NCI-H2171 treated with DMSO at 0.1 percent for 48 hours (cell line): ENCODE measurements at places on chromosomes 7 and 10.
A peak's percentile ranks its signal among the peaks of the same experiment; 100 is the strongest.

- no peak for DNase-seq
These were observed 7.8 kb upstream of the COMMD3 start for GRCh38 chr10:22308390-22308789.

- no peak for DNase-seq
These were observed 26.6 kb downstream of the APBB1IP start for GRCh38 chr10:26464632-26465280.

- no peak for DNase-seq
These were observed 5.8 kb upstream of the NCOA4 start for GRCh38 chr10:46035923-46036849.

DNA sequence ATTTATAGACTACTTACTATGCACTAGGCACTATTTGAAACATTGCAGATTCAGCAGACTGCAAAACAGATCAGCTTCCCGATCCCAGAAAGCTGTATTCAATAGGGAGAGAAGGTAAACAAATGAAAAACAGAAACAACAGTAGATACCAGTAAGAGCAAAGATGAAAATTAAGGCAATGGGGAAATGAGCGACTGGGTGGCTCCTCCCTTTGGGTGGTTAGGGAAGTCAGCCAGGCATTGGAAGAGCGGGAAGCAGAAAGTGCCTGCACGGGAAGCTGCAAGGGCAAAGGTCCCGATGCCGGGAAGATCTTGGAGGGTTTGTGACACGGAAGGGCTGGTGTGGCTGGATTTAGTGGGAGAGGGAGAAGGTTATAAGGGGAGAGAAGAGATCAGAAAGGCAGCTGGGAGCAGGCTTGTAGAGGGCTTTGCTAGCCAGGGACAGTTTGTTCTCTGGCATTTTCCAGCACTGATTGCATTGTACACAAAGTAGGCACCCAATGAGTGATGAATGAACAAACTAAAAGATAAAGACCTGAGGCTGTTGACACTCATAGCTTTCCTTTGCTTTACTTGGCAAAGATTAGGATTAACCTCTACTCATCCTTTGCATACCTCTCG is 67.8 kb downstream of the NAMPT start:
- no peak for DNase-seq

DNA sequence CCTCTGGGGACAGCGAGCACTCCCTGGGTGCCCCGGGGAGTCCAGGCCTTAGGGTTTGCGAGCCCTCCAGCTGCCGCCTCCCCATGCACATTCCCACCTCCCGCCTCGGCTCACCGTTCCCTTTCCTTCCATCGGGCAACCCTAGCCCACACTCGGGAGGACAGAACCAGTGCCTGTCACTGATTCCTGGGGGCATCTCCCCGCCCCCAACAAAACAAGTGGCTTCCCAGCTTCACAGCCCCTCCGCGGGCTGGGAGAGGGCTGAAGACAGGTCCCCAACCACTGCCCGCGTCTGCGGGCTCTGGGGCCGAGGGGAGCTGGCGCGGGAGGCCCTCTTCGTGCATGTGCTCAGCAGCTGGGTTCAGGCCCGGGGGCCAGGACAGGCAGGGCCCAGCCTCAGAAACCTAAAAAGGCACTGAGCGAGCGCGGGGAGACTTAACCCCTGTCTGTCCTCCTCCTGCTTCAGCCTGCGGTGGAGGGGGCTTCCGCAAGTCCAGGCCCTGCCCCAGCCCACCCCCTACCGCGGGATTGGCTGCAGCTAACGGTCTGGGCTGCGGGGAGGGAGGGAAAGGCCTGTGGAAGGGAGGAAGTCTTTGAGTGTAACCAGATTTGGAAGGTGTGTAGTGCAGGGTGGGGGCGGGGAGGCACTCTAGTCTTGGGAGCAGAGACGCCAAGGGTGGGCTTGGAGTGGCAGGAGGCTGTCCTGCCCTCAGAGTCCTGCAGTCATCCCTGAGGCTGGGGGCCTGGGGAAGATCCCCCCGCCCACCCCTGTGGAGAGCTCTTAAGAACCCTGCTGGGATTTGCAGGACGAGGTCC is 1.2 kb downstream of the FLNC start:
- peak; percentile 54 for DNase-seq

DNA sequence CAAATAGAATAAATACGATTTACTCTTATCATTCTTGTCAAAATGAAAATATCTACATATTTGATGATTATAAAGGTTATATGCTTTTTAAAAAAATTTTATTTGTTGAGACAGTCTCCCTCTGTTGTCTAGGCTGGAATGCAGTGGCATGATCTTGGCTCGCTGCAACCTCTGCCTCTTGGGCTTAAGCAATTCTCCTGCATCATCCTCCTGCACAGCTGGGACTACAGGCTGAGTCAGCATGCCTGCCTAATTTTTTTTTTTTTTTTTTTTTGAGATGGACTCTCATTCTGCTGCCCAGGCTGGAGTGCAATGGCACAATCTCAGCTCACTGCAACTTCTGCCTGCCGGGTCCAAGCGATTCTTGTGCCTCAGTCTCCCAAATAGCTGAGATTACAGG is 48.9 kb downstream of the PUS7 start:
- DNase-seq = no peak

DNA sequence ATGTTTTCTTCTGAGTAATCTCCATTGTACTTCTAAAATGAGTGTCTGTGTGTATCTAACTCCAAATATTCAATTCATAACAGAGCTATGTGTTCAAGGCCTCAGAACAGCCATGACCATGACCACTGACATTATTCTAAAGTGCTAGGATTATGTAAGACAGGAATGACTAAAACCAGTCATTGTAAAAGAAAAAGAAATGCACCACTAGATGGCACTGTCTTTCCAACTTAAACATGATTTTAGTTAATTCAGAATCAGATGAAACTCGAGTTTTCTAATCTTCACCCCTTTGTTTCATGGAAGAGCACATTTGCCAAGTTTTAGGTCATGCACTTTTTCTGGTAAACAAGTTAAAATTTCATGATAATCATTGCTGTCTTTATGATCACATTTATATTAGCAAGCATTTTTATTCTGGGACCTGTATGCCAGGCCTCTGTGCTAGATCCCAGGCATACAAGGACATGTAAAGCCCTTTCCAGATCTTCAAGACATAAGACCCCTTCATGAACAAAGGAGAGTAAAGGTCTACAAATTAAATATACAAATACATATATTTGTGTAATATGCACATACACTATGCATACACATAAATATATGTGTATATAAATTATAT is 26.1 kb upstream of the RSU1 start:
- DNase-seq = peak; percentile 13

DNA sequence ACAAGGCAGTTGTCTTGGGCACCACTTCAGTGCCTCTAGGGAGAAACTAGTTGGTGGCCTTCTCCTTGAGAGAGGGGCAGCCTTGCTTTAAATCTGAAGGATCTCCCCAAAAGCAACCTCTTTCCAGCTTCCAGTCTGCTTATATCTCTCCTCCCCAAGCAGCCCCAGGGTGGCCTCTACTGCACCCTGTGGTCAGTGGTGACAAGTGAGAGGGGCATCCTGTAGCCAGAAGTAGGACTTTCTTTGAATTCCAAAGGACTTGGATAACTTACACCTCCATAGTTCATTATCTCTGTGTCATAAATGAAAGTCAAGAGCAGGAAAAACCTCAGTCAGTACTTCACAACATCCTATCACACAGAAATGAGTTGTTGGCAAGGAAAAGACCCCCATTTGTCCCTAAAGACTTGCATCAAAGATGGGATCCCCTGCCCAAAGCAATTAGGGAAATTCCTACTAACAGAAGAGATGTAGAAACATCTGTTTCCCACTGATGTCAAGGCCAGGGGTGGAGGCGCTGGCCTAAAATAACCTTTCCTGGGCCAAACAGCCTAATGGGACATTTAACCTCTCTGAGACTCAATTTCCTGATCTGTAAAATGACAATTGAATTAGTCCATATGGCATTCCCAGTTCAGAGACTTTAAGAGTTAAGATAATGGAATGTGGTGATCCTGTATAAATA is 44.0 kb upstream of the ANKRD1 start:
- no peak for DNase-seq

GRCh38 chr10:631266-631665 is 58.2 kb downstream of the DIP2C start:
- DNase-seq = no peak

DNA sequence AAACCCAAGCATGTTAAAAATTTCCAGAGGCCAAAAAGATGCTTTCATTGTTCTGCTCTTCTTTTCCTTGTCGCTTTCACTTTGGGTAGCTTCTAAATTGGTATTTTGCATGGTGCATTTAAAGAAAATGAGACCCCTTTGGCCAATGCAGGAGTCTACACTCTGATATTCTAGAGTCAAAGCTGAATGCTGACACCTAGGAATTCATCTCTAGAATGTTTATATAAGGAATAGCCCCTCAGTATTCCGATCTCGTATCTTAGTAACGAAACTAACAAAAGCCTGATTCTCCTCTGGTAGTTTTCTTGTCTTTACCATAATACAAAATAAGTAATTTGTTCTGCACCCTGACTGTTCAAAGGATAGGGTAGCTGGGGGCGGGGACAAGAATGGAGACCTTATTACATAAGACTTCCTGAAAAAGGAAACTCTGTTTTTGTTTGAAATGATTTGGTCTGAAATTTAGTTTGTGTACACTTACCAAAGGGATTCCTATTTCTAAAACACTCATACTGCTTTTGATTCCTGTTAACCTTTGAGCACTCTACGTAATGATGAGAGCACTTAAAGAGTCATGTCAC is 17.1 kb downstream of the IKZF1 start:
- no peak for DNase-seq

DNA sequence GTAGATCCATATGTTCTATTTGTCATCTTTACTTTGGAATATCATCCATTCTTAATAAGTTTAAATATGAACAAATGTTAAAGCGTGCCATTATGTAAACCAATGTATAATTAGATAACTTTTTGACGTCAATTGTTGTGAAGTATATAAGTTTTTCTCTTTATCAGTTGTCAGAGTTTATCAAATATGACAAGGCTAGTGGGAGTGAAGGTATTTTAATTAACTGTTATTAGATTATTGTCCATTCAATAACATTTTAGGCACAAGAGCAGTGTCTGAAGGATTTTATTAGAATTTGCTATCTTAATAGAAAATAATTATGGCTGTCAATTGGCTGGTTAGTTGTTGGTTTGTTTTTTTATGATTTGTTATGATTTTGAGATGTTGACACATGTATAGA is 280.6 kb downstream of the CDK14 start:
- DNase-seq = no peak

- no peak for DNase-seq
These were observed 37.1 kb downstream of the COL1A2 start for GRCh38 chr7:94431619-94432280.

GRCh38 chr10:132469197-132469884 is 68.2 kb upstream of the INPP5A start:
- DNase-seq = peak; percentile 78

DNA sequence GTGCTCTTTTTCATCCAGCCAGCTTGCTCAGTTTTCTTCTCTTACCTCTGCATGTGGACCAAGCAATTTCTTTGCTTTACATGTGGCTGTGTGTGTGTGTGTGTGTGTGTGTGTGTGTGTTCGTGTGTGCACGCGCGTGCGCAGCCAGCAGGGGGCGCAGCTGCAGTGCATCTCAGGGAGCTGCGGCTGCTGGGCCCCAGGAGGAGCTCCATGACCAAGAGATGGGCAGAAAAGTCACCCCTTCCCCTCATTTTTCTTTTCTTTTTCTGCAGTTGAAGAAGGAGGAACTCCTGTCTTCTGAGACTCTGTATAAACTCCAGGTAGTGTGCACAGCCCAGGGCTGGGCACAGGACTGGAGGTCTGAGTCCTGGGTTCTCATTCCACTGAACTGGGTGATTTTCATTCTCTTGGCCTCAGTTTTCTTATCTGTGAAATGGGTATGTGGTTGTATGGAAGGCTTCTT is 41.8 kb downstream of the BLNK start:
- DNase-seq = peak; percentile 49

- no peak for DNase-seq
These were observed 45.3 kb upstream of the SVIL start for GRCh38 chr10:29680091-29680490.

DNA sequence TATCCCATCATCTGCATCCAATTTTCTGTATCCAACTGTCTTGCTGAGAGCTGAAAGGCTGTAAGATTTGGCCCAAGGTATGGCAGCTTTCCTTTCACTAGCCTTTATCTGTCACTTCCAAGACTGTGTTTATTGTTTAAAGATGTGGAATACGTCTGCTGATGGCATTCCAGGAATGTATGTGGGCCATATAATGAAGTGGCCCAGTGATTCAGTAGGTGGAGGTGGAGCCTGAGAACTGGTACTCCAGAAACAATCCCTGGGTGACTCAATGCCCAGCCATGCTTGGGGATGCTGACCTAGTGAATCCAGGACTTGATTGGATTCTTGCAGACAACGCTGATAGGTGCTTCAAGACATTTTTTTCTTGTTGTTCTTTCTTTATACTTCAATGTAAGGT is 13.5 kb downstream of the NEUROD6 start:
- no peak for DNase-seq

- DNase-seq = peak; percentile 39
These were observed 23.7 kb downstream of the EPDR1 start for GRCh38 chr7:37943905-37944736.

- DNase-seq = peak; percentile 38
These were observed 37.0 kb downstream of the GPR22 start for GRCh38 chr7:107506674-107507339.

DNA sequence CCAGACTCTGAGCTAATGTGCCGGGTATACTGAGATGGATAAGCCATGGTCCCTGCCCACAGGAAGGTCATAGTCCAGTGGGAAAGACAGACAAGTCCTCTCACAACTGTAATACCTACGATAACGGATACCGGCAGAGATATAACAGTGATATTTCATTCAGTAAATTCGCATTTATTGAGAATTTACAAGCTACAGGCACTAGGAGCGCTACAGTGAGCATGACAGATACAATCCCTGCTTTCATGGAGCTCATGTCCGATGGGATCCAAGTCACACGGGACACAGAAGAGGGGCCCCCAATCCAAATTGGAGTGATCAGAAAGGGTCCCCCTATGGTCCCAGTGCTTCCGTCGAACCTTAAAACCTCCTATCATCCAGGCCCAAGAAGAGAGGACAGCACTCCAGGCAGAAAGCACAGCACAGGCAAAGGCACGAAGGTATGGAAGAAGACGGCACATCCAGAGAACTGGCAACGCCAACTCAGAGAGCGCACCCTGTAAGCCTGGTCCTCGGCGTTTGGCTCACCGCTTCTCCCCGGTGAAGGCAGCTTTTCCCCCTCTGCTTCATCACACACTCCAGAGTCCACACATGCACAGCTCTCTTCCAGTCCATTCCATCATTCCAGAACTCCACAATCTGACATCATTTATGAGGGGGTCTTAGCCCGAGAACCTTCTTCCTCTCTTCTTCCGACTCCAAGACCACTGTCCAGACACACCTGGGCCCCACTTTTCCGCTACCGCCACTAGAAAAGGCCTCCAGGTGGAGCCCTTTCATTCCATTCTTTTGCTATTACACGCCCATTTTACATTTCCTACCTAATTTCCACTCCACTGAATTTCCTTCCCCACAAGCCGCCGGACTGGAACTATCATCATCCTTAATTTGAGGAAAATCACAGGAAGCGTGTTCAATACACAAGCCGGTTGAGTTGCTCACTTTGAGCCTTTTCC is 47.8 kb upstream of the NKX2-3 start:
- DNase-seq = no peak

DNA sequence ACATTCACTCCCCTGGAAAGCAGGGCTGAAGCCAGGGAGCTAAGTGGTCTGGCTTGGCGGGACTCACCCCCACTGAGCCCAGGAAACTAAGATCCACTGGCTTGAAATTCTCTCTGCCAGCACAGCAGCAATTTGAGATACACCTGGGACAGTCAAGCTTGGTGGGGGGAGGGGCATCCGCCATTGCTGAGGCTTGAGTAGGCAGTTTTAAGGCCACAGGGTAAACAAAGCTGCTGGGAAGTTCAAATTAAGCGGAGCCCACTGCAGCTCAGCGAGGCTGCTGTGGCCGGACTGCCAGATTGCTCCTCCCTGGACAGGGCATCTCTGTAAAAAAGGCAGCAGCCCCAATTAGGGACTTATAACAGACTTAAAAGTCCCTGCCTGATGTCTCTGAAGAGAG is 108.2 kb upstream of the FAM13C start:
- DNase-seq = peak; percentile 1
